ENCODE measurements at places on chromosomes 1 and 21.

DNA sequence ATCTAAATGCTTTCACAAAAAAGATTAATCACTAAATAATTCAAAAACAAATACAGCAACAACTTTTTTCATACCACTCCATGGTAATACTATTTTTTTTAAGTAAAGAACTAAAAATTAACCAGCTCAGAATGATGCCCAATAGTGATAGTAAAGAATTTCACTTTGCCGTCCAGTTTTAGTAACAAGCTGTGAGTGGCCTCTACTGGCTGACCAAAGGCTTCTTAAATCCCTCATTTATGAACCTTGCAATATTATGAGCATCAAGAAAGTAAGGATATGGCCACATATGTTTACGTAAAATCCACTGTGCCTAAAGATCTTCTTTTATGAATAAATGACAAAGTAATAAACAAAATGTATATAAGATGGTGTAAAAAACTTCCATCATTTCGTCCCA, 108.6 kb downstream of the GPATCH2 start:
- DNase-seq = no peak

- DNase-seq = no peak
Measured at GRCh38 chr1:68197461-68197860, 34.9 kb downstream of the WLS start.

DNA sequence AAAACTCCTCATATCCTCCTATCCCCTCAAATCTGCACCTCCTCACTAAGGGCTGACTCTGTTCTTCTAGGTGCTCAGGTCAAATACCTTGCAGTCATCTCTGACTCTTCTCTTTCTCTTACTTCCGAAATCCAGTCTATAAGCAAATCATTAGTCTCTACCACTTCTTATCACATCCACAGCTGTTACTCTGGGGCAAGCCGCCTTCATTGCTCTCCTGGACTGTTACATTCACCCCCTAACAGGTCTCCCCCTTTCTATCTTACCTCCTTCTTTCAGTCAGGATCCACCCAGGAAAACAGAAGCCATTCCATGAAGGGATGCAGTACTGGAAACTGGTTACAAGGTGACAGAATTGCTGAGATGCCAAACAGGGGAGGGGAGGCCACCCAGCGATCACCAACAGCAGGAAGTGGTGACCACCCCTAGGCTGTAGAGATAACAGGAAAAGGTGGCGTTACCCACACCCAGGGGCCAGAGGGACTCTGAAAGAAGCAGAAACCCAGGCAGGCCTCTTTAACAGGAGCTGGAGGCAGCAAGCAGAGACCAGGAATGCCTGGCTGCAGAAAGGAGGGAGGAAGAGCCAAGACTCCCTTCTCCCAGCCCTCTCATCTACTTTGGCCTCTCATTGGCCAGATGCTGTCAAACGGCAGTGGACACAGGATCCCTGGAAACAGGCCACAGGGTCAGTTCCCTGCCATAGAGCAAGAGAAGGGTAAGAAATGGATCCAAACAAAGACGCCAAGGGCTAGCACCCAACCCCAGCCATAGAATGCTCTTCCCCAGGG, 55.5 kb upstream of the FOXO6 start:
- no peak for DNase-seq

DNA sequence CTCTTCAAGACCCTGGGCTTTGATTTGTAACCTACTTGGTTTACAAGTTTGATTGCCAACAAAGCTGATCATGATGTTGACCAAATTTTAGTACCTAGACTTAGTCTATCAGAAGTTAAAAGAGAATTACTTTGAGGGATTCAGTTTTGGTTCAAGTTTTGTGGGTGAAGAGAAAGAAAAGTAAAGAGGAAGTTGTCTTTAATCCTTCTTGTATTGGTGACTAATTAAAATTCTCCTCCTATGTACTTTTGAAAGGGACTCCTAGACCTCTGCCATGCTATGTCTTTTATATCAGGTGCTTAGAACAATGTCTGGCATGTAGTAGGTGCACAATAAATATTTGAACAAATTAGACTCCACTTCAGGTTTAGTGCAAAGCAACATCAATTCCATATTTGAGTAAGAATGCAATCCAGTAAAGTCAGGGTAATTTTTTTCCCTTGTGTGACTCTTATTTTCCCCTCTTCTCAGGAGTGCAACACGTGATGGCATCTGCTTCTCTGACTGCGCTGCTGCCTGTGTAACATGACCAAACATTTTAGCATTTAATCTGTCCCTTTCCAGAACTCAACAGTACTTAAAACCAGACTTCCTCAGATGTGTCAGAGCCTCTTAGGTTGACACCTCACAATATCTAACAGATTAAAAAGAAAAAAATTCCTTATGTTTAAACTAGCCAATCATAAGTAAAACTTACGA, 41.1 kb upstream of the KCNQ4 start:
- peak; percentile 32 for DNase-seq

DNA sequence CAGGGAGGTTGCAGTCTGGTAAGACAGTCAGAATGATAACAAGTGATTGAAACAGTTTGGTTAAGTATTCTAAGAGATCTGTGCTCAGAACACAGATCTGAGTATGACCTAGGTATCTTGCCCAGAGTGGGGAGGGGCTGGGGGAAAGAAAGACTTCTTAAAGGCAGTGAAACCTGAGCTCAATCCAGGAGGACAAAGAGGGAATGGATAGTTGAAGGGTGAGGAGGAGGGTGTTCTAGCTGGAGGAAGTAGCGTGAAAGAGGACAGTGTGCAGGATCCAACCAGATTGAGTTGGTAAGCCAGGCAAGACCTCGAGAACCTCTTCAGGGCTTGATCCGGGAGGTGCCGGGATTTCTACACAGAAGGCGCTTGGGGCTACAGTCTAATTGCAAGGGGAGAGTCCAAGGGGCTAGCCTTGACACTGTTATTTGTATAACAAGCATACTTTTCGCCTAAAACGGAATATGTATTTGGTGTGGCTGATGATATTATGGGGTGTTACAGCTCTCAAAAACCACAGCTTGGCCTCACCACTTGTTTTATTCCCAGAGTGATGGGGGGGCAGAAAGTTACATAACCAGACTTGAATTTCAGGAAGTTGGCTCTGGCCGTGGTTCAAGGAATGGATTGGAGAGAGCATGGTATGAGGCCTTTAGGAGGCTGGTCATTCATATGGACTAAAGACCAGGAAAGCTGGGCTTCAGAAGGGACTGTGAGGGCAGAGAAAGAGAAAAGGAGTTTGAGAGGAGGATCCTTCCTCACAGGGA, 19.1 kb downstream of the RCSD1 start:
- no peak for DNase-seq
